IPS DF 19.7 (cell line): ENCODE measurements at places on chromosomes 5 and 9.

GRCh38 chr5:14305045-14305444 lies 161.9 kb downstream of the TRIO start:
- DNase-seq: no peak

DNA sequence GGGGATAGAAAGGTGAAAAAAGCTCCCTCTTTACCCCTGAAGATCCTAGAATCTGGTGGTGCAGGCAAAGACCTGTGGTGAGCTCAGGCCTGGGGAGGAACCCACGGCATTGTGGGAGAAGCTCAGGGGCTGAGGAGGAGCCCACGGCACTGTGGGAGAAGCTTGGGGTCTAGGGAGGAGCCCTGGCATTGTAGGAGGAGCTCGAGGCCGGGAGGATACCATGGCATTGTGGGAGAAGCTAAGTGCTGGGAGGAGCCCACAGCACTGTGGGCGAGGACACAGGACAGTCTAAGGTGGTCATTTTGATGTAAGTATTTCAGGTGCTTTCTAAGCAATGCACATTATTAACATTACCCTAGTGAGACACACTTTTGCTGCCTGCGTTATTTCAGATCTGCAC lies 179.7 kb downstream of the HSD17B3 start:
- DNase-seq: no peak

DNA sequence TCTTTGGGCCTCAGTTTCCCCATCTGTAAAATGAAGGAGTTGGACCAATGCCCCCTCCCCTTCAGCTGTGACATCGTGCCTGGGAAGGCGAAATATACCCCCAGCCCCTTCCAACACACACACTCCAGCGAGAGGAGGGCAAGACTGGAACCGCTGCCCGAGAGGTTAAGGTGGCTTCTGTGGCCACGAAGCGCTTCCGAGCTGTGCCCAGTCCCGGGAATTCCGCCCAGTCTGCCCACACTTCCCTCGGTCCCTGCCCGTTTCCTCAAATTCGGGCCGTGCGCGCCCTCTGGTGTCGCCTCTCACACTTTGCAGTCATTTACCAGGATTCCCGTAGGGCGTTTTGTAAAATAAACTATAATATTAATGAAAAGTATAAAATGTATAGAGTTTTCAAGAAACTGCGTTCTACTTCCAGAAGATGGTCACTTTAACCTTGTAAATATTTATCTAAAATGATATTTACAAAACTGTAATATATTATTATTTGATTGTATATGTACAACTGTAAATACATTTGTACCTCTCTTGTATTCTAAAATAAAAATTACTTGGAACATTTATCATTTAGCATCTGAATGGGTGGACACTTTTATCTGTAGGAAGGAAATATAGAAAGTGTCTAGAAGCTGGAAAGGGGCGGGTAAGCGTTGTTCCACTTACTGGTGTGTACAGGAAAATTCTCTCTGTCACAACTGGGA lies 11.0 kb upstream of the EXOSC2 start:
- DNase-seq: no peak

GRCh38 chr5:103127292-103127817 lies 7.3 kb downstream of the PPIP5K2 start:
- no peak for DNase-seq

DNA sequence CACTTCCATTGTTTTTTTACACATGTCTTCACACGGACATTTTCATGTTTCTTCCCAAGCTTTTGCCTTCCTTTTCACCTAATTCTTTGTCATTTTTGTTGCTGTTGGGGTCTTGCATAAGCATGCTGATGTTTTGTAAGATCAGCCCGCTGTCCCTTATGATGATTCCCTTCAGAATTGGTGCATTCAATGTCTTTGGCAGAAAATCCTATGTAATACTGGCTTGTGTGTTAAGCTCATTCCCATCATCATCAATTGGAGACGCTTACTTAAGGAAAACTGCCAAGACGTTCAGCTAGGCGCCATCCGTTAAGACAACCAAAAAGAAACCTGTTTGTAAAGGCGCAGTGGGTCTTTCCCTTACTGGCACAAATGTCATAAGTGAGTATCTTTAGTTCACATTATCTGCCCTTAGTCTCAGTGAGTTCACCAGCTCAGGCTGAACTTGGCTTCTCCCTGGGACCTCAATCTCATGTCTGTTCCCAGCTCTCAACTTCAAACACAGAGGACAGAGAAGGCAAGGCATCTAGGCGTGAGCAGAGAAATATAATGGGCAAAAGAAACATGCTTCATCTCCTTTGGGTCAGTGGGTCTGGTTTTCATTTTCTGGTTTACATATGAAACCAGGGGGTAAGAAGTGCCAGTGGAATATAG lies 97.9 kb downstream of the EFNA5 start:
- no peak for DNase-seq

- DNase-seq: no peak
Measured at GRCh38 chr9:116377179-116377798, 223.7 kb downstream of the PAPPA start.

DNA sequence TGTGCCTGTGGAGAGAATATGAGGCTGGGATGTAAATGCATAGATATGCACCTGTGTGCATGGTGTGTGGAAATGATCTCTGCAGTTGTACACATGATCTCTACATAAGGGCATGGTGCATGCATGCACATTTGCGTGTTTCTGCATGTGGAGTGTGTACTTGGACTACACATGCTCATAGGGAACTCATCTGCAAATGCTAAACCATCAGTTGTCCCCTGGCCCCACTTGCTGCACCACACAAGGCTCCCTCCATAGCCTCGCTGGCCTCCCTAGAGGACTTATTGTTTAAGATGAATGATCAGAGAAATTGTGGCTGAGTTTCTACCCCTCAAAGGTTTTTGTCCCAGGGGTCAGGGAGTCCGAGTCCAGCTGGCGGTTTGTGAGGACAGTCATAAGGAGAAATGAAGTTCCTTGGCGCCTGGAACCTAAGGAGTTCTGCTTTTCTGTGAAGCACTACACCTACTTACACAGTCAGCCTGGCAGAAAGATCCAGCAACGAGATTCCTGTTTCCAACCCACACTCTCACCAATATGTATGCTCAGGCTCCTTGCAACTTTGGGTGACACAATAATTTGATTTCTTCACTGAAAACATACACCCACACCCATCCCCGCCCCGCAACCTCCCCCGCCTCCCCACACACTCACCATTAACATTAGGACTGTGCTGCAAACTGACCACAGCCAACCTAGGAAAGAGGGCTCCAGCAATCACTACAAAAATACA lies 79.9 kb upstream of the CPEB4 start:
- DNase-seq: no peak
